ENCODE measurements at places on chromosomes 3 and 15.

- peak; percentile 64 for DNase-seq
Observed at GRCh38 chr3:39150803-39151631, 2.4 kb downstream of the CSRNP1 start.

- DNase-seq, result no peak
Observed at GRCh38 chr3:130263708-130264107, 81.8 kb upstream of the COL6A5 start.

GRCh38 chr3:127193341-127193740 lies 410 bp downstream of the PRR23E start:
- DNase-seq, result no peak

DNA sequence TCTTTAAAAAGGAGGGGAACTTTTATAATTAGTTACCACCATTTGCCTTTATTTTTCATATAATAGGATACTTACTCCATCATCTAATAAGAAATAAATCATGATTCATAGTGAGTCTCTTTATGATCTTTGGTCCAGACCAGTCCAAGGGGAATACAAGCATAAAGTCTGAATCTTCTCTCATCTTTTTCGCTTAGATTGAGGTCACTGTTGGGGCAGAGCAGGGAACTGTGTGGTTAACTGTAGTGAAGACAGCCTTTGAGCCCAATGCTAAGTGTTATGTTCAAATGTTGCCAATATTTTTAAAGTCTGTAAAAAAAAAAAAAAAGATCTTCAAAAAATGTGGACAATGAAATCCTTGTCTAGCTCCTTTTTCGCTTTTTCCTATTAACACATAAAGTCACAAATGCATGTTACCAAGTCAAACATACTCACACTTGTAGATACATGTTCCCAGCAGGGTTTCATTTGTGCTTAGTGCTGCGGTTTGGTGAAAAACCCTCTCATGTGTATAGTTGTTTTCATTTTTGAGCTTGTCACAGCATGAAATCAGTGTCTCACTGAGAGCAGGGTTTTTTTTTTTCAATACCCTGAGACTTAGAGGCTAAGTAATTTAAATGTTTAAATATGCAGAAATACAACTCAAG lies 72.1 kb downstream of the EPHA3 start:
- no peak for DNase-seq

DNA sequence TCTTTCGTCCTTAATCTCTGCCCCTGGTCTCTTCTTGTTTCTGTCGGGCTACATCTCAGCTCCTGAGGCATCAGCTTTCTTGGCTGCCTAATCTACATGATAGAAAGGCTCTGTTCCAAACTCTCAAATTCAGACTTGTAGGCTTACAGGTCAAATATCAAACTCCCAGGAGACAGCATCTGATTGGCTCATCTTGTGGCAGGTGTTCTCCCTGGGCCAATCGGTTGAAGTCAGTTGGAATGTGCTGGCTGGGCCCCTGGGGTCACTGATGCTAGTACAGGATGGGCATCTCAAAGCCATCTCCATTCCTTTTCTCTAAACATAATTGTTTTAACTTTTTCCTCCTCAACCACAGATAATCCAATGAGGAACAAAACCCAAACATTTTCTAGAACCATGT lies 198.7 kb downstream of the CNTN3 start:
- no peak for DNase-seq

GRCh38 chr3:78115983-78116382 lies 1076.1 kb downstream of the ROBO2 start:
- DNase-seq, result no peak

DNA sequence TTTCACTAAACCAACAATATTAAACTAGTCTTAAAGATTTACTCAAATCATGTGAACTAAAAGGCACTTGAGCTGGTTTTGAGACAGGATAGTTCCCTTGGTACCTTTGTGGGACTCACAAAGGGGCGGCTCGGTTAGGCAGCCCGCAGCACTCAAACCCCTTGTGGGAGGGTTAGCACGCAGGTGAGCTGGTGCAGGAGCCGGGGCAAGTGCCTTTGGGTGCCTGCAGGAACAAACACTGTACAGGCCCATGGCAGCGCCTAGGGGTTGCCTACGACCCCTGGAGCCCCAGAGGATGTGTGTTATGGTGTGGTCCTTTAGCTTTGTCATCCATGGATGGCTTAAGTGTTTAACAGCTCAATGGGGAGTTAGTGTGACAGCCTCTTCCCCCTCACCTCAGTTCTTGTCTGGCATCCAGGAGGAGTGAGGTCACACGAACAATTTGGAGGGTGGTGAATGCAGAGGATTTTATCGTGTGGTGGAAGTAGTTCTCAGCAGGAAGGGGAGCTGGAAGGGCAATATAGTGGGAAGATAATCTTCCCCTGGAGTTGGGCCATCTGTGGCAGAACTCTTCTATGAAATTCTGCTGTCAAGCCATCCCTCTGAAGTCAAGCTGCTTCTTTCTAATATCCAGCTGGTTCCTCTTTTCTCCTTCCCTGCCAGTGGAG lies 470.9 kb downstream of the RBMS3 start:
- no peak for DNase-seq

DNA sequence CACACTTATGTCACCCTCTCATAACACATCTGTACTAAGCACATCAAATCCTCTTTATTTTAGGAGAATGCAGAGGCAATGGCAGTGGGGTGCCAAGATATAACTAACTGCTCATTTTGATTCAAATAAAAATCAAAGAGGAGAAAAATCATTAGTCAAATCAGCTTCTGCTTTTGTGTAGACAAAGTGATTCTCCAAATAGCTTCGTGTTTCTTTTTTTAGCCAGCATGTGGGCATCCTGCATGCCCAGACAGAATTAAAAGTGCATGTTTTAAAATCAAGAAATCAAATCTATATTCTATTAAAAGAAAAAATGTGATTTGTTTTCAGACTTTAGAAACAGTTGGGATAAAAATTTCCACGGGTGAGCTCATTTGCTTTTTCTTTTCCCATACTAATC lies 761.3 kb upstream of the CFAP20DC start:
- no peak for DNase-seq

DNA sequence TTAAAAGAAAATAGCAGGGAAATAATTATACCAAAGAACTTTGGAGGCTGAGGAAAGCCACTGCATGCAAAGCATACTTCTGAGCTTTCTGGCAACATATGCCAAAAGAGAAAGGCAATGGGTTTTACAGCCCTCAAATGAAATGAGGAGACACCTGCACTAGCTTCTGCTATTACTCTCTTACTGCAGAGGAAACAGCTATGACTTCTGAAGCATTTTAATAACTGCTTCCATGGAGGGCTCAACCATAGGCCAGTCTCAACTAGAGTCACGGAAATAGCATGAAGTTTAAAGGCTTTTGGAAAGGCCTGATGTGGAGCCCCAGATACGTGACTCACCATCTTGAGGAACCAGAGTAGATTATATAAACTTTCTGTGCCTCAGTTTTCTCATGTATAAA lies 114.8 kb downstream of the OXNAD1 start:
- DNase-seq, result no peak

DNA sequence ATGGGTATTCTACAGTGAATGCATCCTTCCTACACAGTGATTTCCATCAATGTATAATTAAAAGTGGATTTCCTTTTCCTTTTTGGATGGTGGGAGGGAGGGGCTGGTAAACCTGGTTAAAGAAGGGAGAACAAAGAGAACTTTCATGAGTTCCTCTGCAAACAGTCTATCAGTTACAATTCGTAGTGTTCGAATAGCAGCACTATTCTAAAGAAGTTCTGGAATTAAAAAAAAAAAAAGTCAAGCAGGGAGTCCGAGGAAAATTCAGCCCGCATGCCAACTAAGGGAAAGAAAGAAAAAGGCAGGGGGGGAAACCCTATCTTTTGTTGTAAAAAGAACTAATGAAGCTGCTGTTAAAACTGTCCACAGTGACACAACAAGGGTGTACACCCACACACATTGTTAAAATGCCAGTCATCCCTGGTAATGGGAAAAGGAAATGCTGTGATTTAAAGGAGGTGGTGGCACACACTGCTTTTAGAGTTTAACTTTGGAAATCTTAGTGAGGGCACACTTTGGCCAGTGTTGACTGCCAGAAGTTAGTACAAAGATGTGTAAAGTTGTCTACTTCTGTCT lies 521.2 kb downstream of the ZIC1 start:
- no peak for DNase-seq

Data from stimulated activated CD4-positive, alpha-beta T cell treated with anti-CD3 and anti-CD28 coated beads, Interleukin-15, amount 100 ng/mL, for 48 hours (primary cell).